ENCODE measurements at places on chromosomes 4 and X.

- no peak for DNase-seq
Observed at GRCh38 chr4:21900211-21900610, 48.4 kb downstream of the KCNIP4 start.

DNA sequence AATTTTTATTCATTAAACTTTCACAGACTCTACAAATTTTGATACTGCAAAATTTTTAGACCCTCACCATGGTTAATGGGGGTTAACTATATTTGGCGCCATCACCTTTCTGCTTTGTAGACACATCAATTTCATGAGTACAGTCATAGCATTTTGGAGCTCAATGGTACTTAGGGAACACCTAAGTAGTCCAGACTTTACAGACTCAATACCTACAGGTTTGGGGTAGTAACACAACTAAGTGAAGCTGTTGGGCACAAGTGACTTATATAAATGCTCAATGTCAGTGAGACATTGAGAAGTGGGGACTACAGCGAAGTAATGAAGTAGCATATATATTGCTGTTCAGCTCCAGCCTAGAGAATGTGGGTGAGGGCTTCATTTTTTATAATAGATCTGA, 7.5 kb downstream of the GPRIN3 start:
- DNase-seq, result no peak

GRCh38 chr4:113173793-113174264, 124.4 kb downstream of the ANK2 start:
- DNase-seq, result no peak

DNA sequence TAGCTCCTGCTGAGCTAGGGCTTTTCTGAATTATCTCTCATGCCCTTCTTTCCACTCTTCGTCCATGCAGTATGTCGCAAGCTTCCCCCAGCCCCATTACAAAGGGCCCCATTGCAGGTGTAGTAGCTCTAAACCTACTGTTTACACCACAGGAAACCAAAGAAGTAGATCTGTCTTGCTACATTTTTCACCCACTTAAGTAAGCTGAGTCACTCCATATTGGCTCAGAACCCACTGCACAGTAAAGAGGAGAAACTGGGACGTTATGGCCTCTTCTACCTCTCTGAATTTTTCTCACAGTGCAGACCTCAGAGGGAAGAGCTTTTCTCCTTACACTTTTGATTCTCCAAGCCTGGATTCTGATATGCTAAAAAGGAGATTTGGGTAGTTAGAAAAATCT, 200.2 kb downstream of the SMARCA1 start:
- no peak for DNase-seq

DNA sequence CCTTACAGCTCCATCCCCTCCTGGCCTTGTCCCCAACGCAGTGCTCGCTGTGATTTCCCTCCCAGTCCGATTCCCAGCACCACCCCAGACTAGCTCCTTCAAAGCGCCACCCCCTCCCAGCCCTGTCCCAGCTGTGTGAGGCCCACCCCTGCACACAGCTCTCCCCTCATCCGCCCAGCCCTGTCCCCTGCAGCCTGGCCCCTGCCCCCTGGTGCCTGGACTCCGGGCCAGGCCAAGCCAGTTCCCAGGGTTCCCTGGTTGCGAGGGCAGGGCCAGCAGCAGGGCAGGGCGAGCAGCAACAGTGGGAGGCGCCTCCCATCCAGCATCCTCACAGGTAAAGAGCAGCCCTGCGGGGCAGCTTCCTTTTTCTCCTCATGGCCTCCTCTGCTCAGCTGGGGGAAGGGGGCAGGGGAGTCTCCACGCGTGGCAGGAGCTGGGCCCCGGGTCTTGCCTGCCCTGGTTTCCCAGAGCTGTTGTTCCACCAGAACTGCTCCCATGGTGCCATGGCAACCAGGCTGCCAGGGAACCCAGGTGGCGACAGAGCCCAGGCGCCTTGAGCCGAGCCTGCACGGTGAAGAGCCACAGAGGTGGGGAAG, 24.8 kb downstream of the IQSEC2 start:
- DNase-seq, result no peak

DNA sequence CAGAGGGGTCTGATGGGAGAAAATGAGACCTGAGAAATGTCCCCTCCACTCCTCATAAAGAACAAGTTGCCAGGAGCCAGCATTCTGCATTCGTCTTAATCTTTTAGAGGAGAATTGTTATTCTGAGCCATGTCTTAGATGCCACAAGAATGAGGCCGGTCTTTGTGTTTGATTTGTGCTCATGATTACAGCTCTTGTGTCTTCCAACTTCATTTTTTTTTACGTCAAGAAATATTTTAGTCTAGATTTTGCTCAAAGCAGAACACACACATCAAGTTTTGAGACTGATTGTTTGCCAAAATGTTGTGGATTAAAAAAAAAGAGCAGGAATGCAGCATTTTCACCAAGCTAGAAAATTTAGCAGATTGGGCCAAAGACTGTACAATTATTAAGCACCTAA, 130.6 kb upstream of the PITX2 start:
- DNase-seq, result no peak

DNA sequence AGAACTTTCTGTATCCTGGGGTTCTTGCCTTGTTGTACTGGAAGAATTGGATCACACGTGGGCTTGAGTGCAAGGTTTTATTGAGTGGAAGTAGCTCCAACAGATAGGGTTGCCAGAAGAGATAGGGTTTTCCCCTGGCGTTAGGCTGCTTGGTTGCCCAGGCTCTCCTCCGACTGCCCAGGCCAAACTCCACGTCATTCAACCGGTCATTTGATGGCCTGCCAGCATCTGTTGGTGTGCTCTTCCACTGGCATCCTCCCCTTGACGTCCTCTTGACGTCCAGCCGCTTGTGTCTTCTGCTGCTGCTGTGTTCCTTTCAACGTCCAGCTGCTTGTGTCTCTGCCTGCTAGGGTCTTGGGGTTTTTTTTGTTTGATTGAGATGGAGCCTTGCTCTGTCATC, 340.3 kb upstream of the ZCCHC13 start:
- DNase-seq, result no peak

- no peak for DNase-seq
Observed at GRCh38 chr4:37431417-37431743, 186.8 kb downstream of the NWD2 start.

GRCh38 chr4:17921451-17921850, 100.1 kb downstream of the LCORL start:
- DNase-seq, result no peak

DNA sequence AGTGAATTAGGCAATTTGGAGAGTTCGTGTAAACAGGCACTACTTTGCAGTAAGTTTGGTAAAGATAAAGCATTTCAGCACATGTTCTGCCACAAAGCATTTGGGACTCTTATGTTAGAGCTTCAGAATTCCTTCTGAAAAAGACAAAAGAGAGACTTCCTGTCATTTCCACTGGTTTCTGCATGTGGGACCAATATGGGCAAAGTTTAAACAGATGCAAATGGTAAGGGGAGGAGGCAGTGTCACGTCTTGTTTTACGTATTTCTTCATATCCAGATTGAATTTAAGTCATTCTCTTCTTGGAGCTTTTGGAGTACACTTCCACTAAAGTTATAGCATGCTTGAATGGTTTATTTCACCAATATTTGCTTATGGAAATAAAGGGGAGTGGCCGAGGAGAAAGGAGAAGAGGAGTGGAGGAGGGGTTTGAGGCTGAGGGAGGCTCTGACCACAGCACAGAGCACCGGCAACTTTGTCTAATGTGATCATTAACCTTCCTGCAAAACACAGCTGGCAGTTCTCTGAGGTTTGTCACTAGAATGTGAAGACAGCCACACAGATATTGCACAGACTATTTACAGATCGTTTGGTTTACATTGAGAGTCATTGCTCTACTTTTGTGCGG, at the start of gene APELA:
Gene APELA (plus strand): TSS at position 479 of the 625 bp plus-strand sequence. CDS start 154 bp downstream, outside the sequence.
- no peak for DNase-seq

GRCh38 chr4:102318526-102318925, 26.8 kb downstream of the SLC39A8 start:
- DNase-seq, result no peak

DNA sequence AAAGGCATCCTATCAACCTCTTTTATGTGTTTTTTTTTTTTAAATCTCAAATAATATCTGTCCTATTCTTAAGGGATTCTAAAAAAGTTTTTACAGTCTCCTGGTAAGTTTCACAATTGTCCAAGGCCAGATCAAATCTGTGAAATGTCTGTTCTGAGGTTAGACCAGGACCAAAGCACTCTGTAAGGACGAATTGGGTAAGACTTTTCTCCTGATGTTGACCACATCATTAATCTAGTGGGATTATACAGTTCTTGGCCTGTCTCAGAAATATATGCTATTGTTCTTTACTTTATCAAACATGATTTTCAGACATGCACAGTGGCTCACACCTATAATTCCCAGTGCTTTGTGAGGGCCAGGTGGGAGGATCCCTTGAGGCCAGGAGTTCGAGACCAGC, 45.8 kb upstream of the TMEM131L start:
- DNase-seq, result no peak

GRCh38 chrX:31071262-31071661, 579 bp downstream of the FTHL17 start:
- no peak for DNase-seq

- DNase-seq, result no peak
Observed at GRCh38 chr4:85610450-85610849, 135.5 kb downstream of the ARHGAP24 start.

- peak; percentile 25 for DNase-seq
Observed at GRCh38 chrX:66728818-66729271, 90.0 kb upstream of the EDA2R start.

DNA sequence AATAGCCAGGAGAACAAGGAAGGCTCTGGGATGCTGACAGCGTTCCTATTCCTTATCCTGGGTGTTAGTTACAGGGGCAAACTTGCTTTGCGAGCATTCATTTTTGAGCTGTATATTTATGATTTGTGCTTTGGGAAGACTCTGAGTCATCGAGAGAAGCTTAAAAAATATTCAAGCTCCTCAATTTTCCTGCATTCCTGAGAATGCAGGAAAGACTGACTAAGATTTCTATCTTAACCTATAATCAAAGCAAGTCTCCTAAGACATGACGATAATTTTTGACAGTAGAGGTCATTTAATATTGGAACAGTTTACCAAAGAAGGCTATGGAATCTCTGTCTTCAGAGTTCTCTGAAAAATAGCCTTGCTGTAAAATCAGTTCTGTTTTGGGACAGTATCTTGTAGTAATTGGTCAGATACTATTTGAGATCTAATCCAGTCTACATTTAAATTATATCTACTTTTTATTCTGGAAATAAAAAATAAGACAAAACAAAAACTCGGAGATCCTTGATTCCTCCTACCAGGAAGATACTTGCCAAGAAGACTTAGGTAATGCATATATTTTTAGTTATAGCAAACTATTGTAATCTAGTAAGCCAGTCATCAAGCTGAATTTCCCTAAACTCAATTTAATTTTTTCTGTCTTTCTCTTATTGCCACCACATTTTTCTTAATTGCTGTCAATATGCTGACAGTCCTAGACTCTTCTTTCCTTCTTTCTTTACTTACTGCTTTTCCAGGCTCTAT, 31.7 kb downstream of the BBS12 start:
- no peak for DNase-seq

DNA sequence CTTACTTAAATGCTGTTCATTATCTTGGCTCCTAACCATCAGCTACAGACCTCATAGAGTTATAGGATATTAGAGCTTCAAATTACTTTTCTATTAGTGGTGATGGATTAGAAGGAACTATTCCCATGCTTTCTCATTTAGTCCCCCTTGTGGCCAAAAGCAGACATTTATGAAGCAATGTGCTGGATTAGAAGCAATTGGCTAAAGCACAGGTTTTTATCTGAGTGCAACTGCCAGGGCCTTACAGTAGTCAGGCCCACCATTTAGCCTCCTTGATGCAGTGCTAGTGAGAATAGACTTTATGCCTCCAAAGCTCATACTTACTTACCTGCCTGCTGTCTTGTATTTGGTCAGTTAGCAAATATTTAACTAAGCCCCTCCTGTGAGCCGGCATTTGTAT, 93.0 kb downstream of the TSPAN7 start:
- DNase-seq, result peak; percentile 14

- DNase-seq, result peak; percentile 25
Observed at GRCh38 chr4:184475096-184475461, 729 bp upstream of the IRF2 start.

- no peak for DNase-seq
Observed at GRCh38 chrX:120450163-120450562, 18.9 kb downstream of the LAMP2 start.

- DNase-seq, result no peak
Observed at GRCh38 chr4:126628933-126629332, 1003.8 kb upstream of the INTU start.

- DNase-seq, result no peak
Observed at GRCh38 chr4:116328261-116328860, 757.0 kb downstream of the TRAM1L1 start.

- DNase-seq, result no peak
Observed at GRCh38 chrX:80486299-80486698, 66.1 kb downstream of the TENT5D start.

DNA sequence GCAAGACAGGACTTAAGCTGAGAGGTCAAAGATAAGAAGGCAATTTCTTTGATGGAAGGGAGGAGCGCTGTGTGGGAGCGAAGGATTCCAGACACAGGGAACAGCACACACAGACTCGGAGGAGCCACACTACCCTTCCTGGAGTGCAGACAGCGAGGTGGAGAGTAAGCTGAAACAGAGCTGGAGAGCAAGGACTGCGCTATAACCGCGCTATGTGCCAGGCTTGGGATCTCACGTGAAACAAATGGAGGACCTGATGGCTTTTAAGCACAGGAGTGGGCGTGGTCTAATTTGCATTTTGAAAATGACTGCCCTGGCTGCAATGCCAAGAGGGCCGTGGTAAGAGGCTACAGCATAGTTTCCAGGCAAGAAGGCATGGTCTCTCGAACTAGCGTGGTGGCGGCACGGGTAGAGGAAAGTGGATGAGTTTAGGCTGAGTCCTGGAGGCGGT, 113.9 kb upstream of the SORBS2 start:
- DNase-seq, result no peak

- no peak for DNase-seq
Observed at GRCh38 chr4:134958862-134959261, 757.3 kb upstream of the PABPC4L start.

- DNase-seq, result no peak
Observed at GRCh38 chr4:102139932-102140331, 205.3 kb downstream of the SLC39A8 start.

- DNase-seq, result no peak
Observed at GRCh38 chr4:140735317-140735716, 20.9 kb downstream of the TBC1D9 start.

GRCh38 chr4:158008551-158009218, 164.1 kb downstream of the GASK1B start:
- peak; percentile 33 for DNase-seq

DNA sequence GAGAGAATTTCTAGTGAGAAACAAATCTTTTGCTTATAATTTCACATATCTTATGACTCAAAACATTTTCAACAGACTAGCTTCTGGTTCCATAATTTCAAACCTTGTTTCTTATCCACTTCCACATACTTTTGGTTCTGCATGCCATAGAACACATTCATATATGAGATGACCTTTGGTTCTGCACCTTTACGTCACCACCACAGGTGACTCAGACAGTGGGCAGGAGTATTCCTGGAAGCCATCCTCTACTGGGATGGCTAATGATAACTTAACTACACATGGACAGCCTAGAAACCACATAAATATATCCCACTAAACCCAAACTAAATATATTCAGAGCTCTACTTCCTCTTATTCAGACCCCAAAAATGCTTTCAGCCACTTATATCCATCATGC, 133.3 kb downstream of the DCK start:
- DNase-seq, result no peak
